ENCODE measurements at places on chromosomes 13 and 19.

GRCh38 chr19:55656552-55656951 lies 1.7 kb downstream of the U2AF2 start:
- DNase-seq: no peak

DNA sequence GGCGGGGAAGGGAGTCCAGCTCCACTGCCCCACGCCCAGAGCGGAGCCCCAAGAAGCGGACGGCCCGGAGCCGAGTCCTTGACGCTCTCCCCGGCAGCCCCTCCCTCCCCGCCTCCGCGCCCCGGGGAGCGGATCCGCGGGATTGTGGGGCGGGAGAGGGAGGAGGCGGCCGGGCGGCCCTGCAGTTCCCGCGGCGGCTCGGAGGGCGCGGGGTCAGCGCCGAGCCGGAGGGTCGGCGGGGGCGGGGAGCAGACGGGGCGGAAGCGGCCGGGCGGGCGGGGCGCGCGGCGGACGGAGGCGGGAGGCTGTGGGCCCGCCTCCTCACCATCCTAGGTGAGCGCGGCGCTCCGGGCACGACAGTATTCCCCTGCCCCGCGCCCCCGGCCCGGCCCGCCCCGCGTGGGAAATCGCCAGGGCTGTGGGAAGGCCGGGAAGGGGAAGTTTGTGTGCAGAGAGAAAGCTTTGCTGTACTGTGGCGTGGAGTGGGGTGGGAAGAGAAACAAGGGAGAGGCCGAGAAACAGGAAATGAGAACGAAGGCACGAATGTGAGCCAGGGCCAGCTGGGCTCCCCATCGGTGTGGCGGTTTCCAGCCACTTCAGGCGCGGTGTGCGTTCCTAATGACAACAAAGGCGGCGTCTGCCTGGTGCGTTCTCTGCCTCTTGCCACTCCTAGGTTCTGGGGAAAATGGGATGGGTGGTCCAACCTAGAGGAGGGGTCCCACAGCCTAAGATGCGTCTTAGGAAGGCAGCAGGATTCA lies 1.3 kb upstream of the KLF12 start:
- no peak for DNase-seq

DNA sequence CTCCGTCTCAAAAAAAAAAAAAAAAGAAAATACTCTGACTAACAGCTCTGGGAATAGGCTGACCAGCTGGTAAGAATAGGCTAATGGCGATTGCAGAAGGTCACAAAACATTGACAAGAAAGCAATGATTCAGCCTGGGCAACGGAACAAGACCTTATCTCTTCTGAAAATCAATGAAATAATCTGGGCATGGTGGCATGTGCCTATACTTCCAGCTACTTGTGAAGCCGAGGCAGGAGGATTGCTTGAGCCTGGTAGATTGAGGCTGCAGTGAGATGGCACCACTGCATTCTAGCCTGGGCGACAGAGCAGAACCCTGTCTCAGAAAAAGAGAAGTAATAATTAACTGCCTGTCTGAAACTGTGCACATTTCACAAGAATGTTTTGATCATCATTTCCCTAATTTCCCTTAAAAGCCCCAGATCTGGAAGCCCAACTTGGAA lies 18.8 kb upstream of the MTRF1 start:
- DNase-seq: no peak

- DNase-seq: no peak
Observed at GRCh38 chr19:46739290-46739771, 6.5 kb upstream of the FKRP start.

DNA sequence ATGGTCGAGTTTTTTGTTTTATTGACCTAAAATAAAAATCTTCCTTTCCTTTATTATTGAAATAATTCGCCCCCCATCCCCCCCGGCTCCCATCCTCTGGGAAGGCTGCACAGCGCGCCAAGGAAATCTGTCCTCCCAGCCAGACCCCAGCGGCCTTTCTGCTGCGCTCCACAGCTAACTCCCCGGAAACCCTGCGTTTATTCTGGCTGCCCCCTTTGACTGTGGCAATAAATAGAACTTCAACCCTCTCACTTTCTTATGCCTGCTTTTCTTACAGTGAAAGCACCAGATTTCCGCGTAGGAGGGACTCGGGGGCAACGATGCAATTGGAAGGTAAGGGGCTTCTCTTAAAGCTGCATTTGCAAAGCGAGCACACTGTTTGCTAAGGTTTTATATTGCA lies 9.7 kb upstream of the C19orf12 start:
- DNase-seq: no peak

GRCh38 chr13:40356011-40356410 lies 310.4 kb downstream of the FOXO1 start:
- no peak for DNase-seq

DNA sequence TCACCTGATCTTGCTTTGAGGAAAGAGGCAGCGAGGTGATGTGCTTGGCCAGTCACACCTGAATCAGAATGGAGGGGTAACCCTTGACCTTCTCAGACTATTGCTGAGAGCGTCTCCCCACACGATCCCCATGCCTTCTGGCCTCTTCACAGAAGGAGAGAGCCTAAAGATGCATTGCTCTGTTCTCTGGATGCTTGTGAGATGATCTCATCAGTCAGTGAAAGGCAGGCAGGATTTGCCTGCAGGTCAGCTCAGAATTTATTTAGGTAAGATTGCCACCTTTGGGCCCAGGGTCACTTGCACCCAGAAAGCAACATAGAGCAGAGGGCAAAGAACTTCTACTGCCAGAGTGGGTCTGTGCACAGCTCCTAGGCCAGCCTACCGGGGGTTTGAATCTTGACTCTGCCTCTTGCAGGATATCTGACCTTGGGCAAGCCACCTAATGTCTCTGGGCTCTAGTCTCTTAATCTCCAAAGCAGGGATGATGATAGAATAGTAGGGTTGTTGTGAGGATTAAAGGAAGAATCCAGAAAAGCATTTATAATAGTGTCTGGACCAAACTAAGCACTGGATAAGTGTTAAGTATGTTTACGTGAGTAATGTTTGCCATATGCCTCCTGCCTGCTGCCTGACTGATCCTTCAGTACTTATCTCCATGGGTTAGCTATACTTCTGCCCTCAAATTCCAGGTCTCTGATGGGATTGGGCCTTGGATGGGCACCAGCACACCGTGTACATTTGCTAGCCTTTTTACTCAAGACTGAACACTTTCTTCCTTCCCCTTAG lies 8.4 kb upstream of the FLT1 start:
- DNase-seq: no peak

- DNase-seq: no peak
Observed at GRCh38 chr13:51639171-51639570, 54.9 kb downstream of the WDFY2 start.

- no peak for DNase-seq
Observed at GRCh38 chr19:937259-937694, 11.4 kb downstream of the ARID3A start.

GRCh38 chr19:2309734-2310362 lies 1.9 kb upstream of the LINGO3 start:
- no peak for DNase-seq

DNA sequence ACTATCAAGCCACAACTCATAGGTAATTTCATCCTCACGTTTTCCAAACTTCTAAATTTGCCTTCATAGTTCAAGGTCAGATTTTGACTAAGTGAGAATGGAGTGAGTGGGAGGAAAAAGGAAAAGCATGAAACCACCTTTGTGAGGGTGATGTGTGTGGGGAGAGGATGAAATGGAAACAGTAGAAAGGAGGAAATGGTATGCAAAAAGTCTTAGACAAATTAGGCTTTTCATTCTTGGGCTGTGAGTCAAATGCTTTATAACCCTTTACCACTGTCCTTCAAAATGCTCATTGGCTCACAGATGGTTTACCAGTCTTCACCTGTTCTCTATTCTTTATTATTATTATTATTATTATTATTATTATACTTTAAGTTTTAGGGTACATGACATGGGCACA lies 127.2 kb downstream of the RAP2A start:
- DNase-seq: no peak

- DNase-seq: no peak
Observed at GRCh38 chr13:110400786-110401533, 93.9 kb downstream of the COL4A2 start.

DNA sequence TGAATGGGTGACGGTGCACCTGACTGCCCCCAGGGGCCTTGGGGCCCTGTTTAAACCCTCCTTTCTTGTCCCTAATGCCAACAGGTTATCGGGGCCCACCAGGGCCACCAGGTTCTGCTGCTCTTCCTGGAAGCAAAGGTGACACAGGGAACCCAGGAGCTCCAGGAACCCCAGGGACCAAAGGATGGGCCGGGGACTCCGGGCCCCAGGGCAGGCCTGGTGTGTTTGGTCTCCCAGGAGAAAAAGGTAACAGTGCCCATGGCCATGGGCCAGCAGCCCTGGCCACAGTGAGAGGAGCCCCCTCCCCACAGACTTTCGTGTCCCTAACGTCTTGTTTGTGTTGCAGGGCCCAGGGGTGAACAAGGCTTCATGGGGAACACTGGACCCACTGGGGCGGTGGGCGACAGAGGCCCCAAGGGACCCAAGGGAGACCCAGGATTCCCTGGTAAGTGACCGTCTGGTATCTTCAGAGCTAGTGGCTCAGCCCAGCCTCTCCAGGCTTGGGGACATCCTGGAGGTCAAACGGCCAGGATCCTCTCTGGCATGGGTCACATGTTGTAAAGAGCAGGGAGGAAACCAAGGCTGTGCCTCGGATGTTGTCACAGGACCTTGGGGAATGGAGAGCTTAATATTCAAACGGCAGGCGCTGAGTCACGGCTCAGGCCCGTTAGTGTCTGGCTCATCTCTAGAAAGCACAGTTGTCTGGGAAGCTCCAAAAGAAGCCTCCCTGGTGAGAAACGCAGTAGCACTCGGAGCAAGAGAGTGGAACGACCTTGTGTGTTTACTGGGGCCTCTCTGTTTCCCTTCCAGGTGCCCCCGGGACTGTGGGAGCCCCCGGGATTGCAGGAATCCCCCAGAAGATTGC lies 58.3 kb downstream of the RAB20 start:
- no peak for DNase-seq

GRCh38 chr13:98174307-98174706 lies 2.8 kb downstream of the RNF113B start:
- no peak for DNase-seq

DNA sequence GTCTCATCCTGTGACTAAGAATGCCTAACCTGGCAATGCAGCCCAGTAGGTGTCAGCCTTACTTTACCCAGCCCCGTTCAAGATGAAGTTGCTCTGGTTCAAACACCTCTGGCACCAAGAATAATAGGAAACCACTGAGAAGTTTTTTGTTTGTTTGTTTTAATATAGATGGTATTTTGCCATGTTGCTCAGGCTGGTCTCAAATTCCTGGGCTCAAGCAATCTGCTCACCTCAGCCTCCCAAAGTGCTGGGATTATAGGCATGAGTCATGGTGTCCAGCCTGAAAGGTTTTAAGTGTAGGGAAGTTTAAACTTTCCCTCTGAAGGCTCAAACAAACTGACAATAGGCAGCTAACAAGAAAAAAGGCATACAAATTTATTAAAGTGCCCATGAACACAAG lies 51.2 kb upstream of the ABCC4 start:
- no peak for DNase-seq

DNA sequence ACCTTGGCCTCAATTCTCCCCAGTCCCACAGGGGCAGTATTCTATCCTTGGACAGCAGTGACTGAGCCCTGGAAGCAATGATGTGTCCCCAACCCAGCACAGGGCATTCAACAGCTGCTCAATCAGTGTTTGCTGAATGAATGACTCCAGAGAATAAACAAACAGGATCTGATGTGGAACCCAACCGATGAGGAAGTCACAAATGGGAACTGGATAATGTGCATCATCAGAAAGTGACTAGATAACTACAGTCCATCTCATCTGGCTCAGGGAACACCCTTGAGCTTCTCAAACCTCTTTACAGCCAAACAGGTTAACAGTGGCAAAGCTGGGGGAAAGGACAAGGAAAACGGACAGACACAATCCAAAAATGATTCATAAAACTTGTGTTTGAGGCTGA lies 8.2 kb downstream of the SLC25A30 start:
- no peak for DNase-seq

DNA sequence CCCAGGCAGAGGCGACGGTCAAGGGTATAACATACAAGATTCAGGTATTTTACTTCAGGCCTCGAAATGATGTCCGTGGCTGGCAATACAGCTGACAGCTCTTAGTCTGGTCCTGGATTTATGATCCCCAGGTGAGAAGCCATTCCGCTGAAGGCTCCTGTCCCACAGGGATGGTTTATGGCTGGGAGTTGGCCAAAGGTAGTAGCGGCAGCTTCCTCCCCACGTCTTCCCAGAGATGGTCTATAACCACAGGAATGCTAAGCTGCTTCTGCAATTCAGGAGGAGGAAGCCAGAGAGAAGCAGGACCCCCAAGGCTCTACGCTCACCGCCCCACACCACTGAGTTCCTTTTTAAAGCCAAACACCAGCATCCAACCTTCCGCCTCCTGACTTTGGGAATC lies 27.1 kb downstream of the OLFM2 start:
- DNase-seq: no peak

- DNase-seq: no peak
Observed at GRCh38 chr19:4633140-4633967, 6.0 kb upstream of the TNFAIP8L1 start.

DNA sequence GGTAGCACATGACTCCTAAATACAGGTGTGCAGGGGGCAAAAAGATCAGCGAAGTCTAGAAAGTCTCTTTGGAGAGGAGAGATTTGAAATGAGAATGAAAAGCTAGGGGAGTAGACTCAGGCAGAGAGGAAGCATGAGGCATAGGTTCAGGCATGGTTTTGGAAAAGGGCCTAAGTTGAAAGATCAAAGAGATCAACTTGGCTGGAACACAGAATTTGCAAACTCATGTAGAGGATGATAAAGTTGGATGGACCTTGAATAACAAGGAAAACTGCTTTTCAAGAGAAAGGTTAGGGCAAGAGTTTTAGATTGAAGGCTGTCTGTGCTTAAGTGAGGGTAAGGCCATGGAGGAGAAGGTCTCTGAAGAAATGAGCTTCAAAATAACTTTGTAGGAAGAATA lies 47.4 kb upstream of the UBAC2 start:
- no peak for DNase-seq

DNA sequence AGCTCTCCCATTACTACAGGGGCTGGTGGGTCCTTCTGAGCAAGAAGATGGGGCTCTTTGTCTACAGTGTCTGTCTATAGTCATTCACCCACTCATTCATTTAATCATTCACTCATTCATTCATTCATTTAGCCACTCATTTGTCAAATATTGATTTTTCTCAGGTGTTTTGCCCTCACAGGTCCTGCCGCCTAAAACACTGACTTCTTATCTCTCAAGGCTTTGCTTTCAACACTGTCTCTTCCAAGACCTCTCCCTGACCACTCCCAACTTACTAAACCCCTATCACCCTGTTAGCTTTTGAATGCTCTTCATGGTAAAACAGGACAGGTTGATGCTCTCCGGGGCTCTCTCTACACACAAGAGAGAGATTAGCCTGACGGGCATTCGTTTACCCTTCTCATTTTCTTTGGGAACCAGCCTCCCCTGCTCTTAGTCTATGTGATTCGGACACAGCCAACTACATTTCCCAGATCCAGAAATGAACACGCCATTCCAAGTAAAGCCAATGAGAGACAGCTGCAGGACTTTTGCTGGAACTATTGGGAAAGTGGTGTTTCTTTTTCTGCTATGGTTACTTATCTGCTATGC lies 22.7 kb downstream of the FAM187B start:
- DNase-seq: no peak

GRCh38 chr19:10685210-10685609 lies 16.0 kb upstream of the QTRT1 start:
- DNase-seq: no peak

- no peak for DNase-seq
Observed at GRCh38 chr13:29771247-29771646, 79.2 kb downstream of the UBL3 start.

Measured in activated naive CD8-positive, alpha-beta T cell treated with anti-CD3 and anti-CD28 coated beads, Interleukin-2, amount 50 U/mL, for 16 hours (primary cell).